ENCODE measurements at places on chromosomes 3 and 15.

DNA sequence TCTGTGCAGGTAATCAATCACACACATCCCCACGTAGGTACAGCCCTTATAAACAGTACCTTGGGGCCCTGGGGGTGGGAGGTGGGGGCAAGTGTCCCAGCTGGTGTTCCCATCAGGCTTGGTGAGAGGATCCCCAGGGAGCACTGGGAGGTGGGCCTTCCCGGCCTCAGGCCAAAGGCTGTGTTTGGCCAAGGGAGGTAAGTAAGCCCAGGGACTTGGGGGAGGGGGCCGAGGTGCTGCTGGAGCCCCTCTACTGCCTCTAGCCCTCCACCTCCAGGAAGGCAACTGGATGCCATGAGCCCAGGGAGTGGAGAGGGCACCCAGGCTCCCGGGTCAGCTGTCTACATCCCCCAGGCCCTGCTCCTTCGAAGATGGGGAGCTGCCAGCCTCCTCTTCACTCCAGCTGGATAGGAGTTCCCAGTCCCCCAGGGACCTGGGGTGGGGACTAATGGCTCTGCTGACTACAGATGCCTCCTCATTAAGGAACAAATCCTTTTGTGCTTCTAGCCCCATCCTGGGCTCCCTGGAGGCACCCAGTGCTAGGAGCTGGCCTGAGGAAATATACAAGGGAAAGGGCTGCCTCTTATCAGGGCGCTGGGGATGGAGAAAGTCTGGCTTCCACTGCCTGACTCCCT lies 33.1 kb downstream of the RNU5B-1 start:
- no peak for DNase-seq

DNA sequence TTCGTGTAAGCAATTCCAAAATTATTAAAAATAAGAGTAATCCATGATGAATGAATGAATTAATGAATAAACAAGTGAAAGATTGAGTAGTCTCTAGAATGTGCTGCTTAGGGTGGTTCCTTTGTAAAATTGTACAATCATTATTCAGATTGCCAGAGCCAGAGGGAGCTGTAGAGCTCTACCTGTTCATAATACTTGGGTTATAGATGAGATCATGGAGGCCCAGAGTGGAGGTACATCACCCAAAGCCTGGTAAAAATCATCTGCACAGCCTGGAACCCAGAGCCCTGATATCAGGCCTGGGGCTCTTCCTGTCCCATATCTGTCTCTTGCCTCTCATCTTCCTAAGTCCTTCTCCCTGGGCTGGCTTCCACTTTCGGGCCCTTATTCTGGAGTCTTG lies 297.2 kb downstream of the RPLP1 start:
- DNase-seq = no peak

- no peak for DNase-seq
Observed at GRCh38 chr3:103059432-103059831, 624.6 kb downstream of the ZPLD1 start.

GRCh38 chr3:11272906-11273574 lies 843 bp downstream of the ATG7 start:
- DNase-seq = no peak

GRCh38 chr15:25062551-25063430 lies 108.0 kb downstream of the SNRPN start:
- DNase-seq = no peak
